ENCODE measurements at places on chromosomes 7 and 10. TPM values are rescaled to one million over a fixed set of nuclear protein-coding genes. Genes with fewer than 3 reads are reported as not detected.

DNA sequence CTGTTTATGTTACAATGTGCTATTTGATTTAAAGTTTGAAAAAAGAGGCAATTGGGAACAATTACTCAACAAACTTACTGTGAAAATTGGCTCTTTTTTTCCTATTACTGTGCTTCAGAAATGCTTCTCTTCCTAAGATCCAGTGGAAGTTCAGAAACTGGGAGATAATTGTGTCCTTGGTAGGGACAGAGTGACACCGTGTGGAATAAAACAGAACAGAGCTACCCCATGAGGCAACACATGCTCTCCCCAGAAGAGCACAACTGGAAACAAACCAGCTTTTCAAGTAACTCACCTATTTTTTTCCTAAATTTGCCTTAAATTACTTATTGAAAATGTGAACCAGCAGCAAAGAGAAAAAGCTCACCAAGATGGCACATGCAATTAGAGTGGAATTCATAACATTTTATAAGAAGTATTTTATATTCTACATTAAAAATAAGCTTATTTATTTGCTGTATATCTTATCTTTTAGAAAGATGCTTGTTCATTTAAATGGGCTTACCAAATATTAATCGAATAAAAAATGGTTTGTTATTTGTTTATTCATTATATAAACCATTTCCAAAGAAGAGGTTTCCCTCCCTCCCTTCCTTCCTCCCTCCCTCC is 346.1 kb upstream of the ANKRD30A start:
- peak; percentile 19 for DNase-seq

DNA sequence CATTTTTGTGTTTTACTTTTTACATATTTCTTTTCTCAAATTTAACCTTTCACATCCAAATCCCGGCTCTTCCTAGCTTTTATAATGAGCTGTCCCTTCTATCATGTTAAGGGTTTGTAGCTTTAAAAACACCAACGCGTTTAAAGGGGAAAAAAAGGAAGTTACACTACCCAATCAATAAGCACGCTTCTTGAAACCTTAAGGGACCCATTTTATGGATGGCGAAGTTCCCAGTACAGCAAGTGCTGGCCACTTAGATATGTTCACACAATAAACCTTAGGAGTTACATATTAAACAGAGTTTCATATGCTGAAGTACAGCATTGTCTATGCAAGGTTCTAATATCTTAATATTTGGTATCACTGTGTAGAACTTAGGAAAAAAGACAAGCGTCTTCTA is 1.8 kb downstream of the GNG11 start:
- no peak for DNase-seq

GRCh38 chr7:118011652-118012051 is 138.4 kb upstream of the CTTNBP2 start:
- no peak for DNase-seq

DNA sequence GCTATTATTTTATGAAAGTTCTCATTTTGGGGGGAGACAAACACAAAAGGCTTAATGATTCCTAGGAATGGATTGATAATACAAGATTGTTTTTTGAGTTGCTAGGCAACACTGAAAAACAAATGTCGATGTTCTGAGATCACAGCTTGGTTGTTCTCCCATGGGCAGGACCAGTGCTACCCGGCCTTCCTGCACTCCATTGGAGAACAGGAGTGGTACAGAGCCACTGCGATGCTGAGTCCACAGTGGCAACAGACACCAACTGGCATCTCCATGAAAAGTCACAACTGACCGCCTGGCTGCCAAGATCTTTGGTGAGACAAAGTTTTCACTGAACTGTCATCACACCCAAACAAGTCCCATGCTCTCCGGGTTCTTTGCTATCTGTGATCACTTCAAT is 68.9 kb upstream of the NMT2 start:
- DNase-seq, result no peak

- DNase-seq, result no peak
These were observed 25.7 kb upstream of the LRRC4 start for GRCh38 chr7:128056901-128057300.

- no peak for DNase-seq
These were observed 4.9 kb downstream of the LRRC17 start for GRCh38 chr7:102917436-102918353.

- DNase-seq, result no peak
These were observed 166.7 kb downstream of the CDC14C start for GRCh38 chr7:49091089-49091488.

DNA sequence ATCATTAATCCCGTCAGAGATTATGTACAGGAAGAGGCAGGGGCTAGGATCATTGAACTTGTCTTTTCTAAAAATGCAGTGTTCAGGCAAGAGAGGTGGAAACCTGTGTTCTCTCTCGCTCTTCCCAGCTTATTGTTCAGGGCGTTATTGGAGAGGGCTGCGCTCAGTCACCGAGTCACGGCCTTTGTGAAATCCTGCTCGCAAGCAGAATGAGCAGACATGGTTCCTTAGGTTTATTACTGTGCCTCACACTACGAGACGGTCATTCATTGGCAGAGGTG is 631 bp upstream of the PRKRIP1 start:
- DNase-seq, result no peak

DNA sequence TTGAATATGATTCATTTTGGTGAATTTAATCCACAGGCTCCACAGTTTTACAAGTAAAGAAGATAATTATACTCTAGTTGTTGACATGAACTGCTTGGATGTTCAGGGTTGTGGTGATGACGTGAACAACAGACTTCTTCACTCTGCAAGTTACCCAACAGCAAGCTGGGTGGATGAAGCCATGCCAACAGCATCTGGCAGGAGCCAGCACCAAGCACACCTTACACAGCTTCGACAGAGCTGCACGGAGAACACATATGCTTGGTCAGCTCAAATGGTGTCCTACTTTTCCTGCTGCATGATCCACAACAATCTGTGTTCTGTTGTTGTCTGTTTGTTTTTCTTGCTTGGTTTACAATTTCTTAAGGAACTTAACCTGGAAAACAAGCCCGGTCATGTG is 9.8 kb downstream of the NOD1 start:
- no peak for DNase-seq

GRCh38 chr10:99369126-99369525 is 40.0 kb downstream of the CNNM1 start:
- DNase-seq, result no peak

- DNase-seq, result no peak
These were observed 246.2 kb upstream of the C7orf33 start for GRCh38 chr7:148344406-148344805.

DNA sequence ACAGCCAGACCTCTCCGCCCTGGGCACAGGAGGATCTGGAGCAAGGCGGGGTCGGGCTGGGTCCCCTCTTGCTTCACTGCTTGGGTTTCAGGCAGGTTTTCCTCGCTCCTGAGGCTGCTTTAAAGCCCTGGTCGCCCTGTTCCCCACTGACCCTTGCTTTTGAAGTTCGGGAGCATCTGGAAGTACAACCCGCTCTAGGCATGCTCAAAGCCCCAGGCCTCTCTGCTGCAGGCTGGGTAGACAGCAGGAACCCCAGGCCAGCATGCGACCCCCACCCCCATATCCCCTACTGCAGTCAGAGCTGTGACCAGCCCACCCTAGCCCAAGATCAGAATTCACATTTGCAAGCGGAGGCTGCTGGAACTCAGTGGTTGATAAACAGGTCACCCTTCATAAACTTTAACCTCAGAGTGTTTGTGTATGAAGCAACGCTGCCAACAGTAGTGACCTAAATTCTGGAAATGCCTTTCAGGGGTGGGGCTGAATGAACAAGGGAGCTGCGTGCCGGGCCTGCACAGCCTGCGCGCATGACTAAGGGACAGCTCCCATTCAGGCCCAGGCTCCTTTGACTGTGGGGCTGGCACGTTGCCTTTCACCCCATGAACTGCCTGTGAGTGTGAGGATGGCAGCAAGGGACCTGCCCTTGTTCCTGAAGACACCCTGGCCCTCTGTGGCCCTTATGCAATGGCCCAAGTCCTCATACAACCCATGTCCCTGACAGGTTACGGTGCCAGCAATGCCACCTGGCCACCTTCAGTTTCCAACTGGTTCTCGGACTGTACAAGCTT is 52.5 kb downstream of the PROSER2 start:
- DNase-seq, result peak; percentile 70

DNA sequence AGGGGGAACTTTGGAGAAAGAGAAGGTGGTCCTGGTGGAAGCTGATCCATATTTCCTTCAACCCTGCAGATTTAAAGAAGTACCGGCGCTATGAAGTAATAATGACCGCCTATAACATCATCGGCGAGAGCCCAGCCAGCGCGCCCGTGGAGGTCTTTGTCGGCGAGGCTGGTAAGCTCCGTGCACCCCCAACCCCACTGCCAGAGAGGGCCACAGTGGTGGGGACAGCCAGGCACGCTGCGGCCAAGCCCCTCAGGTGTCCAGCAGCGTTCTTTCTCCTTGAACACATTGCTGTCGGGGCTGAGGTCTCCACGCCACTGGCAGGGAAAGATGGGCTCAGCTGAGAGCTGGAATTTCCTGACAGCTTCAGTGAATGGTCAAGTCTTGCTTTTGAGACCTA is 503.7 kb upstream of the FOXK1 start:
- DNase-seq, result no peak

FAM20C gene
- 29.7 TPM for total RNA-seq

CYP26C1 gene
- not detected for total RNA-seq

PRPF18 gene
- 14.7 TPM for total RNA-seq

OPN4 gene
- total RNA-seq, result not detected

VIPR2 gene
- total RNA-seq, result 12.3 TPM

TAS2R41 gene
- not detected for total RNA-seq

PLAC9 gene
- 23.7 TPM for total RNA-seq

ABCC2 gene
- total RNA-seq, result 0.19 TPM

MYL10 gene
- total RNA-seq, result not detected

AGAP6 gene
- 3.7 TPM for total RNA-seq

TMEM178B gene
- total RNA-seq, result 18.6 TPM

WEE2 gene
- total RNA-seq, result not detected

EZH2 gene
- 1.2 TPM for total RNA-seq
